ENCODE measurements at places on chromosomes 4 and X.

- DNase-seq, result no peak
Observed at GRCh38 chrX:13428053-13428786, 108.4 kb upstream of the ATXN3L start.

DNA sequence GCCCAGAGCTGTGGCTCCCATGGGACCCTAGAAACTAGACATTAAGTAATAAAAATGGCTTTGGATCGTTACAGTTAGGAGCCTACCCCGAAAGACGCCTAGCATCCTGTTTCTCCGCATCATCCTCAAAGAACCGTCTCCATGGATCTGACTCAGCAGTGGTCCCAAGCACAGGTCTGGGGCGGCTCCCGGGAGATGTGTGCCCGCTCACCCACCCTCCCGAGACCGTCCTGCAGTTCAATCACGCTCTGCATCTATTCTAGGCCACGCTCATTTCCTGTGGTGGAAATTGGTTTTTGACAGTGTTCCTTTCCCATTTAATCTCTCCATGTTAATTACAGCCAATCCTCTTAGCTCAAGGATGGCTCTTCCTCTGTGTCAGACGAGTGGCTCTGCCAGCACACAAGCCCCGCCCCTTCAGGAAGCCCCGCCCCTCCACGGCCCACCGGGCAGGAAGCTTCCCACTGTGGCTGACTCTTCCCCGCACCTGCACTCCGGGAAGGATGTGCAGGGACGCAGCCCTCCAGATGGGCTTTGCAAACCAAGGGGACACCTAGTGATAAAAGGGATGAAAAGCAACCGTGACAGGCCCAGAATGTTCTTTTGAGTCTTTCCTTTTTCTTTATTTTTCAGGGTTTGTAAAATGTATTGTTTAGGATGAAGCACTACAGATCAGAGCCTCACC is 34.5 kb upstream of the HELT start:
- peak; percentile 62 for DNase-seq

DNA sequence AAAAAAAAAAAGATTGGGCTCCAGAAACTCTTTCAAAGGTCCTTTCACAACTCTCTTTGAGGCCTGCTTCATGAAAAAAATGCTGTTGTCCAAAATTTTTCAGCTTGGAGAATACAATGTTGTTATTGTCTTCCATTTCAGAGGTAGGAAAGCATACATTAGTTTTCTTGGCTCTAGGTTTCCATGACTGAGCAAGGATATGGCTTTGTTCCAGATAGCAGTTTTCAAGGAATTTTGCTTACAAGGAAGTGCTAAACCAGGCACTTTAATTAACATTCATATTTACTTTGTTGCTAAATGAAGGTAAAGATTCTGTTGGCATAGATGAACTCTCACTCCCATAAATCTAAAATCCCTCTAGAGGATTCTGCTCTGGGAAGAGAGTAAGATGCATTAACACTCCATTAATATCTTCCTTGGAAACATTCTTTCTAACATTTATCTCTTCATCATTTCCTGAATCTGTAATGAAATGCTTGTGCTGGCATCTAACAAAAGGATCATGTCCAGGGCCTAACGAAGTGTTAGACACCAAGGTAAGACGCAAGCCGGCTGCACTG is 118.4 kb downstream of the COL25A1 start:
- DNase-seq, result no peak

- DNase-seq, result no peak
Observed at GRCh38 chrX:46904626-46905025, 7.6 kb upstream of the JADE3 start.

GRCh38 chrX:49192722-49193328 is 6.7 kb upstream of the PRICKLE3 start:
- DNase-seq, result peak; percentile 28

DNA sequence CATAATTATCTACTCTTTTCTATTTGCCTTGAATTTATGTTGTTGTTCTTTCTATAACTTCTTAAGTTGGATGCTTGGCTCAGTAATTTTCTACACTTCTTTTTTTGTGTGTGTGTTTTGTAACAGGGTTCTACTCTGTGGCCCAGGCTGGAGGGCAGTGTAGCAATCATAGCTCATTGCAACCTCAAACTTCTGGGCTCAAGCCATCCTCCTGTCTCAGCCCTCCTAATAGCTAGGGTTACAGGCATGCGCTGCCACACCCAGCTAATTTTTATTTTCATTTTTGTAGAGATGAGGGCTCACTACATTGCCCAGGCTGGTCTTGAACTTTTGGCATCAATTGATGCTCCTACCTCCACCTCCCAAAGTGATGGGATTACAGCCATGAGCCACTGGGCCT is 20.7 kb upstream of the UCHL1 start:
- no peak for DNase-seq

- DNase-seq, result no peak
Observed at GRCh38 chr4:34323549-34324320, 1920.6 kb downstream of the ARAP2 start.

GRCh38 chr4:69066945-69067344 is 29.3 kb upstream of the UGT2B7 start:
- no peak for DNase-seq

GRCh38 chrX:14697451-14697850 is 168.1 kb downstream of the GLRA2 start:
- DNase-seq, result no peak

DNA sequence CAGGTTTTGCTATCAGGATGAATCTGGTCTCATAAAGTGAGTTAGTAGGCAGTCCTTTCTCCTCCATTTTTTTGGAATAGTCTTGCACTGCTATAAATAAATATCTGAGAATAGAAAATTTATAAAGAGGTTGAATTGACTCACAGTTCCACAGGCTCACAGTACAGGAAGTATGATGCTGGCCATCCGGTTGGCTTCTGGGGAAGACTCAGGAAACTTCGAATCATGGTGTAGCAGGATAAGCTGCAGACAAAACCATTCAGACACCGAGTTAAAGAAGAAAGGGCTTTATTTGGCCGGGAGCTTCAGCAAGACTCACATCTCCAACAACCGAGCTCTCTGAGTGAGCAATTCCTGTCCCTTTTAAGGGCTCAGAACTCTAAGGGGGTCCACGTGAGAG is 348.2 kb downstream of the KCTD8 start:
- no peak for DNase-seq

- no peak for DNase-seq
Observed at GRCh38 chrX:32985544-32985943, 225.8 kb downstream of the DMD start.

DNA sequence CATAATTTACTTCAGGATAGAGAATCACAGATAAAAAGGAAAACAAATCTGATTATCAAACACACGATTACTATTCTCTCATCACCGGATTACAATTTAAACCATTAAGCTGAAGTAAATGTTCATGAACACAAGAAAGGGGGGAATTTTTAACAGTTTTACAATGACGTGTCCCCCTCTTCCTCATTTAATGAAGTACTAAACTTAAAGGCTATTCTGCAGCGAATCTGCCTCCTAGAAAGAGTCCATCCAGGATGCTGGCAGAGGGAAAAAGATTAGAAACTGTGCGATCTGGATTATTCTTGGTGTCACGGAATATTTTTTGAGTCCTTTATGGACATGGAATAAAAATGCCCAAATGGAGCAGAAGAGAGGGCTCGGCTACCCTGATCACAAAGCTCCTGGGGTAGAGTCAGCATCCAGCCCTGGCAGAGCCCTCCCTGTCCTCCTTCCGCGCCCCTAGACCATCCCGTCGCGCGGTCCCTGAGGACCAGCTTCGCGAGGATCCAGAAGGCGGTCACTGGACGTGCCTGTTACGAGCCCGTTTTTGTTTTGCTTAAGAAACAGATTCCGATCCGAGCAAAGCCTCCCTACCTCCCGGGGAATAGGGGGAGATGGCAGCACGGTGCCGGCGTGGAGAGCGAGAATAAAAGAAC is 1.2 kb downstream of the ELF2 start:
- no peak for DNase-seq

- no peak for DNase-seq
Observed at GRCh38 chrX:35023683-35024082, 81.1 kb downstream of the FAM47B start.

DNA sequence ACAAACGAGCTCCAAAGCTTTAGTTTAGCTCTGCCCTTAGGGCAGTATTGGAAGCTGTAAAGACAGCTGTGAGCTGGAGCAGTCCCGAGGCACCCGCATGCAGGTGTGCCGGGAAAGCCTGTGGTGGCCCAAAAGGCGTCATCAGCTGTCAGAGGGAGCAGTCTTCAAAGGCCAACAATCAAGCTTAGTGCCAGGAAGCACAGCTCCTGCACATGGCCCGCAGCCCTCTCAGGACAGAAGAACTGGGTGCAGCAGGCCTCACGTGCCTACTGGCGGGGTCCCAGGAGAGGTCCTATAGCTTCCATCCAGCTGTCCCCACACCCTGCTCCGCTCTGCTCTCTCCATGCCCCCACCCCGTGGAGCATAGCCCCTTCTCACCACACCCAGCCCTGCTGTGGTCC is 92.2 kb upstream of the TRIM2 start:
- DNase-seq, result peak; percentile 9

DNA sequence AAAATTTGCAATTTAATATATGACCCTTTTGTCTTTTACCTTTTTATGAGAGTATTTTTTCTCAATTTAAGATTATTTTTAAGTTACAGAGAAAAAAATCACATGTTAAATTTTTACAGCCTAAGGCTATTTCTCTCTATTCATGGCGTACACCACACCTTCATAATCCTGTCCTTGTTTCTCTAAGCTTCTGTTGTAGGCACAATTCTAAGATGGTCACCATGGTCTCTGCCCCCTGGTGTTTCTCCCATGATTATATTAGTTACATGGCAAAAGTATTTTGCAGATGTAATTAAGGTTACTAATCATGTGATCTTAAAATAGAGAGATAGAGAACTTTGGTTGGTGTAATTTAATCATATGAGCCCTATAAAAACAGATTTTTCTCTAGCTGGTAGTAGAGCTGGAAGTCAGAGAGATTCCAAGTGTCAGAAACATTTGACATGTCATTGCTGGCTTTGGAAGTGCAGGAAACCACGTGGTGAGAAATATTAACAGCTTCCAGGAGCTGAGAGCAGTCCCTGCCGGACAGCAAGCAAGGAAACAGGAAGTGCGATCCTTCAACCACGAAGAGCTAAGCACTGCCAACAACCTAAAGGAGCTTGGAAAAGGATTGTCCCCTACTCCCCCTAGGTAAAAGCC is 89.8 kb downstream of the EIF4E start:
- no peak for DNase-seq

- DNase-seq, result no peak
Observed at GRCh38 chr4:103111598-103111997, 12.0 kb upstream of the BDH2 start.

- no peak for DNase-seq
Observed at GRCh38 chrX:39757971-39758370, 339.8 kb downstream of the BCOR start.

DNA sequence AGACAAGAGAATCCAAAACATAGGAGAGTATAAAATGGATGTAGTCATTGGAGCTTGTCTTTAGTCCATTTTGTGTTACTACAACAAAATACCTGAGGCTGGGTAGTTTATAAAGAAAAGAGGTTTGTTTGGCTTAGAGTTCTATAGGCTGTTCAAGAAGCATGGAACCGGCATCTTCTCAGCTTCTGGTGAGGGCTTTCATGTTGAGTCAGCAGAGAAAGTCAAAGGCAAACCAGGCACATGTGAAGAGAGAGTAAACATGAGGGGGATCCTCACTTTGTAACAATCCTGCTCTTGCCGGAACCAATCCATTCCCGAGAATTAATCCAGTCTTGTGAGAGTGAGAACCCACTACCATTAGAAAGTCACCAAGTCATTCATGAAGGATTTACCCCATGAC is 8.1 kb upstream of the HCCS start:
- DNase-seq, result no peak

DNA sequence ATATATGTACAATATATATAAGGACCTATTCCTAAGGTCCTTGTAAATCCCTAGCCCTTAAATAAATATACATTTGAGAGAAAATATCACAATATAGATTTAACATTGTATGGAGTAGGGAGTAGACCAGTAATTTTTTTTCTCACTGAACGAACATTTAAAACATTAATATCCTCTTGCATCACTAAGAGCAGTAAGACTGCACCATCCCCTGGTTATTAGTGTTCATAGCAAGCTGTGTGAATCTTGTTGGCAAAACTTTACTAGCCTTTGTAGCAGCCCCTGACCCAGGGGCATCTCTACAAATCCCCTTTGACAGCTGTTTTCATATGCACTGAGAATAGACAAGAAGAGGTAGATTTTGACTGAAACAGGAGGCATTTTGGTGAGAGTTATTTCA is 146.5 kb downstream of the IL1RAPL2 start:
- no peak for DNase-seq

DNA sequence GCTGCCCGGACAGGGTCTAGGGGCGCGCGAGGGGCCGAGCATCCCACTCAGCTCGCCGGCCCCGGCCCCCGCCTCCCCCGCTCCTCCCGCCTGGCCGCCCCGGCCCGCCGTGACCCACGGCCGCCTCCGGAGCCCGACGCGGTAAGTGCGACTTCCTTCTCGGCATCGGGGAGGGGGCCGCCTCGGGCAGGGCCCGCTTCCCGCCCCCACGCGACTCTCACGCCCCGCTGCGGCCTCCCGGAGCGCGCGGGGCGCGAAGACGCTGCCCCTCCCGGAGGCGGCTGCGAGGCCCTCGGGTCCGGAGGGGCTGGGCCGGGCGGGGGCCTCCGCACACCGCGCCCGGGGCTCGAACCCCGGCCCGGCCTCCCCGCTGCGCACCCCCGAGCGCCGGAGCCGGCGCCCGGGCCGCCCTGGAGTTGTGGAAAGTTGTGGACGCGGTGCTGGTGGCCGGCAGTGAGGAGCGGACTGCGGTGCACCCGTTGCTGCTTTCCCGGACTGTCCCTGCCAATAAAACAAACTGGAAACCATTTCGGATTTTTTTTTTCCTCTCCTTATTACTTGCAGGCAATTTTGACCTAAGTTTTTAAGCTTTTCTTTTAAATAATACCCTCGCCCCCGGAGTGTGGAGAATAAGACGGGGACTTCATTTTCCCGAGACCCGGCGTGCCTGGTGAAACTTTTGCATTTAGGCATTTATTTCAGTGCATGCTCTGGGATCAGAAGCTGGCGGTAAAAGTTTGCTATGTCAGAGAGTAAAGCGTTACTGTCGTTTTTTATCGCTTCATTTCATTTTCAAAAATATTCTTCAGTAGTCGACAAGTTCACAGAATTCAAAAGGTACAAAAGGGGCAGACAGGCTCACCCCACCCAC is 13.0 kb upstream of the TMEM156 start:
- DNase-seq, result peak; percentile 31

GRCh38 chrX:132591719-132592275 is 103.0 kb upstream of the MBNL3 start:
- no peak for DNase-seq

GRCh38 chr4:3021627-3022026 is 52.7 kb downstream of the HTT-AS start:
- DNase-seq, result no peak

GRCh38 chrX:133323431-133323830 is 91.9 kb downstream of the GPC4 start:
- DNase-seq, result no peak

- DNase-seq, result no peak
Observed at GRCh38 chrX:75131973-75132627, 24.0 kb downstream of the ABCB7 start.

GRCh38 chrX:29547877-29548276 is 667.5 kb upstream of the MAGEB2 start:
- DNase-seq, result no peak

- no peak for DNase-seq
Observed at GRCh38 chr4:146123231-146123630, 52.3 kb upstream of the LSM6 start.

All from CD4-positive, alpha-beta T cell treated with Interleukin-6 at 100 ng/mL for 8 hours (primary cell).